ENCODE measurements at places on chromosomes 2 and 18.

GRCh38 chr2:239608723-239609122 lies 207.9 kb upstream of the HDAC4 start:
- DNase-seq = no peak

- DNase-seq = no peak
These were observed 61.6 kb upstream of the REG3G start for GRCh38 chr2:78963881-78964280.

- no peak for DNase-seq
These were observed 216.2 kb upstream of the SLC35G4 start for GRCh38 chr18:11392980-11393885.

DNA sequence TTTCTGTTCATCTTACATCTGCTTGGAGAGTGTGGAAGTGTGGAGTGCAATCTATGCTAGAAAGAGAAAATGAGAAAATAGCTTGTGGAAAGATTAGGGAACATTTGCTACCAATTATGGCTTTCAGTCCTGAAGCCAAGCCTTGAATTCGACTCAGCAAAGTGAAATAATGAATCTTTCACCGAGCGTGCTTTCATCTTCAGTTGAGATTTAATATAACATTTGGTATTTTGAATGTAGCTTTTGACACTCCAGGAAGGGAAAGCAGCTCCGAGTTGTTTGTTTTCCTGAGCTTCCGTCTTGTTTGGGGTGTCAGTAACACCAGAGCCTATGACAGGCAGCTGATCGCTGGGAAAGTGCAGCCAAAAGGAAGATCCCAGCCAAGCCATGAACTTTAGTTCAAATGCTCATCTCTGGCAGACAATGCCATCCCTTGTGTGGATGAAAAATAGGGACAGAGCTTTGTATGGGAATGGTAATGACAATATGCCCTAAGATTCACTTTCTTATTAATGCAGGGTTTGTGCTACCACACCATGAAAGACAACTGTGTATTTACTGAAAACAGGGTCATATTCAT lies 25.0 kb upstream of the PHLPP1 start:
- no peak for DNase-seq

DNA sequence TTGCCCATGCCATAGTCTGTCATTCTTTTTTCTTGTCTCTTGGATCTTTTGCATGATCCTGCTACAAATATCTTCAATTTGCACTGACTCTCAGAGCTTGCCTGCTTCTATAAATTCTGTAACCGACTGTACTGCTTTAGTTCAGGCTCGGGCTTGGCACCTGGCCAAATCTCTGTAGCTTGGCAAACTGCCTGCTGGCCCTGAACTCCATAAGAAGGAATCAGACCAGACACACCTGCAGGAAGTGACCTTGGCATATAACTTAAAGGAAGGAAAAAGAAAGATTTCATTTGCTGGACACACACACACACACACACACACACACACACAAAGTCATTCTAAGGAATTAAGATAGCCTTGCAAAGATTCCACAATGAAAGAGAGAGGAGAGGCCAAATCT lies 291.2 kb upstream of the DDX18 start:
- no peak for DNase-seq

All from stimulated activated CD4-positive, alpha-beta T cell treated with anti-CD3 and anti-CD28 coated beads, TNF-alpha, amount 100 ng/mL, for 4 hours (primary cell).